ENCODE measurements at places on chromosomes 1 and 21. TPM values are rescaled to one million over a fixed set of nuclear protein-coding genes. Genes with fewer than 3 reads are reported as not detected.
A peak's percentile ranks its signal among the peaks of the same experiment; 100 is the strongest.

GRCh38 chr21:38958940-38959691, 153.4 kb downstream of the ETS2 start:
- no peaks in the 10 kb centered on the region for H3K36me3 ChIP-seq
- H3K4me1 ChIP-seq, result peaks cover 38% of the 10 kb centered on the region
- H3K27ac ChIP-seq, result no peak overlapping the region
- no peak for DNase-seq
- no peaks in the 10 kb centered on the region for H3K27me3 ChIP-seq

DNA sequence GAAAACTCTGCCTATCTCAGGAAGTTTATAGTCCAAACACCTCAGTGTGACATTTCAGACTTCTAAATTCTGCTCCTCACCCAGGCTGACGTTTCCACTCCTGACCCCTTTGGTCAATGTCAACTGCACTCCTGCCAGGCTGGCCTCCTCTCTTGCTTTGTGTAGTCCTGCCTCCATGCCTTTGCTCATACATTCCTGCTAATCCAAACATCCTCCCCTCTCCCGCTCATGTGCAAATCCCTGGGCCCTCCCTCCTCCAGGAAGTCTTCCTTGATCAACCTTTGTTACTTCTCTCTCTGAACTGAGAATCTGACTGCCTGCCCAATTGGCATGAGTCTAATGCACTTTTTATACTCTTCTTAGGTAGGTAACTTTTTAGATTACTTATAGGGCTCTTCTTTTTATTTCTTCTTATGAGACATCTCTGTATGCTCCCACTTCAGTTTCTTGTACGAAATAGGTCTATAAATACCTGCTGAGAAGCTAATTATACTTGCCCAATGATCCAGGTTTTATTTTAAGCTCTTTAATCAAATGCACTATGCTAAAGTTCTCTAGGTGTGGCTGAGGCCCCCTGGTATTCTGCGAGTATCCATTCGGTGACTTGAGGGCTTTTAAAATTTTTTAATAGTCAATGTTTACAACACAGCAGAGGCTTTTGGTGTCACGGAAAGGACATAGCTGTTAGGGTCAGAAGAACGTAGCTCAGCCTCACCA, 128.1 kb downstream of the PLXNA2 start:
- no peak for DNase-seq
- no peaks in the 10 kb centered on the region for H3K27me3 ChIP-seq
- H3K36me3 ChIP-seq, result no peaks in the 10 kb centered on the region
- H3K27ac ChIP-seq, result no peak overlapping the region
- peaks cover 9% of the 10 kb centered on the region for H3K4me1 ChIP-seq
- no peak overlapping the region for H3K4me3 ChIP-seq

GRCh38 chr1:172359491-172359999, 60.9 kb upstream of the C1orf105 start:
- no peak overlapping the region for H3K27ac ChIP-seq
- DNase-seq, result no peak
- no peak overlapping the region for H3K4me3 ChIP-seq
- peaks cover 12% of the 10 kb centered on the region for H3K4me1 ChIP-seq
- H3K27me3 ChIP-seq, result no peaks in the 10 kb centered on the region
- no peaks in the 10 kb centered on the region for H3K36me3 ChIP-seq

DNA sequence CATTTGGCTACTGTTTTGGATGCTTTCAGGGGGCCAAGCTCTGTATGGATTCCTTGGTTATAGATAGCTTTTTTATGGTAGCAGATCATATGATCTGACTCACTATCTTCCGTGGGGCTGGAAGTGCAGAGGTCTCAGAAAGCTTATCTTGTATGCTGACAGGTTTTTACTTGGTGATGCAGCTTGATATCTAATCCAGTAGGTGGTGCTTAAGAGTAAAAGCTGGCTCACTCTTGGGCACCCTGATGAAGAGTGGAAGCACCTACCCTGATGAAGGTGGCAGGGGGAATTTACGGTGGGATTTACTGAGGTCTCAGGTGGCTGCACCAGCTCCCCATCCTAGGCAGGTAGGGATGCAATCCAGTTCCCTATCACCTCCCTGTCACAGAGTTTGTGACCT, 151.2 kb downstream of the PTBP2 start:
- no peak for DNase-seq
- no peak overlapping the region for H3K27ac ChIP-seq

DNA sequence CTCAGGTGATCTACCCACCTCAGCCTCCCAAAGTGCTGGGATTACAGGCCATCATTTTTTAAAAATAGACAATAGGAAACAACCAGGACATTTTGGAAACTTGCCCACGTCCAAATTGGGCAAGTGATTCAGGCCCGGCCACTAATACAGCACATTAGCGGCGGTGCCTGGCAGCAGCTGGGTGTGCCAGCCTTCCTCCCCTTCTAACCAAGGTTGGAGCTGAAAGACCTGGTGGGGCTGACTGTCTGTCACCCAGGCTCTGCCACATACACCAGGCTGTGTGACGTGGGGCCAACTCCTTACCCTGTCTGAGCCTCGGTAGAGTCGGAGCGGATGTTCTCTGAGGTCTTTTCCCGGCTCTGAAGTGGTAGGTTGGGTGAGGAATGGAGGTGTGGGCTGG, 29.6 kb upstream of the TMEM51 start:
- no peaks in the 10 kb centered on the region for H3K27me3 ChIP-seq
- H3K36me3 ChIP-seq, result no peaks in the 10 kb centered on the region
- no peak overlapping the region for H3K27ac ChIP-seq
- no peak for DNase-seq
- no peak overlapping the region for H3K4me3 ChIP-seq
- no peaks in the 10 kb centered on the region for H3K4me1 ChIP-seq

- no peaks in the 10 kb centered on the region for H3K36me3 ChIP-seq
- no peak overlapping the region for H3K27ac ChIP-seq
- no peaks in the 10 kb centered on the region for H3K27me3 ChIP-seq
- no peak overlapping the region for H3K4me3 ChIP-seq
- no peak for DNase-seq
- no peaks in the 10 kb centered on the region for H3K4me1 ChIP-seq
These were observed 308.6 kb upstream of the ZP4 start for GRCh38 chr1:238199325-238199724.

DNA sequence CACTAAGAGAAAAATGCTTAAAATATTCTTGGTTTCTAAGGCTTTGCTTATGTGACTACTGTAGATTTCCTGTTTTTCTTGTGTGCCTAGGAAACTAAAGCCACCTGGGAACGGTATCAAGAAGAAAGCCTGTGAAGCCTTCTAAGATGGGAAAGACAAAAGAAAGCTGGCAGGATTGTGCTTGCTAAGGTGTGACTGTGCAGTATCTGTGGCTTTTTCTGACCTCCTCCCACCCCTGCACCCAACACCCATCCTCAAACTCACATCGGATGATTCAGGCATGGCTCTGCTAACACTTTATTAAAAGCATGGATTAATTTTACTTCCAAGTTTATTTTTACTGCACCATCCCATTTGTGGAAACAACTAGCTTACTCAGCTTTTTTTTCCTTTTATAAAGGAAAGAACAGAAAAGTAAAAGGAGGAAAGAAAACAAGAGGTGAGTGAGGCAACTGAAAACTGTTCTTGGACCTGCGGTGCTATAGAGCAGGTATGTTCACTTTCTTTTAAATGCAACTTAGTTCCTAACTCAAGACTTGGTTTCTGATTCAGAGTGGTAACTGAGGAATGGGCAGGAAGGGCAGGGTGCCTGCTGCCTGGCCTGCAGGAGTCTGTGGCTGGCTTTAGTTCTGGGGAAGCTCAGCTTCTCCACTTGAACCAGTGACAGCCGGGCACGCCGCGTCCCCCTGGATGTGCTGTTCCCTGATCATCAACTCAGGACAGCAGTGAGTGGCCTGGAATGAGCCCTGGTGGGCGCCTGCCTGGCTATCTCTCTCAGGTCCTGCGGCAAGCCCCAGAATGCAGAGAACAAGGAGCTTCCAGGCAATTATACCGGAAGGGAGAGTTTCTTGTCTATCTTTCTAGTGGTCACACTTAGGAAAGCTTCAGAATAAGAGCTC, at the start of gene GBP6:
Gene GBP6, plus strand, starts transcription at position 422 of the 899 bp plus-strand sequence. CDS start 4,493 bp downstream, outside the sequence.
- no peaks in the 10 kb centered on the region for H3K36me3 ChIP-seq
- H3K4me1 ChIP-seq, result no peaks in the 10 kb centered on the region
- H3K27me3 ChIP-seq, result no peaks in the 10 kb centered on the region
- H3K27ac ChIP-seq, result peak within 1 kb of the TSS; percentile 58
- no peak within 1 kb of the TSS for H3K4me3 ChIP-seq
- DNase-seq, result no peak

DNA sequence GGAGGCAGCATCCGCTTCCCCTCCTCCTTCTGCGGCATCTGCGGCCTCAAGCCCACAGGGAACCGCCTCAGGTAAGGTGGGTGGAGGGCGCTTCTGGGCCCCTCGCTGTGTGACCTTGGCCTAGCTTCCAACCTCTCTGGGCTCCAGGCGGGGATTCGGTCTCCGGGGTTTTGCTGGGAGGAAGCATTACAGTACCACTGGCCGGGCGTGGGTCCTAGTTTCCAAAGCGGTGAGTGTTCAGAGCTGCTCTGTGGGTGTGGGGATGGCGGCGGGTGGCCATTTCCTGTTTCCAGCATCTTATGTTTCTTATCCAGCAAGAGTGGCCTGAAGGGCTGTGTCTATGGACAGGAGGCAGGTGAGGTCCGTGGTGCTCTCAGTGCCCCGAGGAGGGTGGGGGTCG, 11.6 kb downstream of the FAAH start:
- H3K4me1 ChIP-seq, result no peaks in the 10 kb centered on the region
- no peak for DNase-seq
- H3K27me3 ChIP-seq, result no peaks in the 10 kb centered on the region
- H3K27ac ChIP-seq, result no peak overlapping the region
- H3K4me3 ChIP-seq, result no peak overlapping the region

DNA sequence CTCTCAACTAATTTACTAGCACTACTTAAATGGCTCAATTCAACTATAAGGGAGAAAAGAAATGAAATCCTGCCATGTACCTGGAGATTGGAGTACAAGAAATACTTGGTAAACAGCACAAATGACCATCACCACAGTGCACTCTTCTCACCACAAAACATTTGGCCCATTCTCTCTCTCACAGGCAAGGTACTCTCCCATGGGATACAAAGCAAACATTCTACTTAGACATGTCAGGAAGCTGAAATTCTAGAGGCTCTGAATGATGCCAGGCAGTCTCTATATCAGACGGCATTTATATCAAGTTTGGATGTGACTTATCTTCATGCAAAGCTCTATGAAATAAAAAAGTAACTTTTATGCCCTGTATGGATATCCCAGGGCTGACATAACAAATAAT, 72.5 kb downstream of the DPT start:
- no peak overlapping the region for H3K27ac ChIP-seq
- H3K27me3 ChIP-seq, result no peaks in the 10 kb centered on the region
- H3K4me3 ChIP-seq, result no peak overlapping the region

- H3K27ac ChIP-seq, result no peak overlapping the region
- H3K4me3 ChIP-seq, result no peak overlapping the region
- no peaks in the 10 kb centered on the region for H3K36me3 ChIP-seq
- H3K4me1 ChIP-seq, result no peaks in the 10 kb centered on the region
- no peak for DNase-seq
These were observed 69.9 kb downstream of the ZC3H11B start for GRCh38 chr1:219542828-219543518.

DNA sequence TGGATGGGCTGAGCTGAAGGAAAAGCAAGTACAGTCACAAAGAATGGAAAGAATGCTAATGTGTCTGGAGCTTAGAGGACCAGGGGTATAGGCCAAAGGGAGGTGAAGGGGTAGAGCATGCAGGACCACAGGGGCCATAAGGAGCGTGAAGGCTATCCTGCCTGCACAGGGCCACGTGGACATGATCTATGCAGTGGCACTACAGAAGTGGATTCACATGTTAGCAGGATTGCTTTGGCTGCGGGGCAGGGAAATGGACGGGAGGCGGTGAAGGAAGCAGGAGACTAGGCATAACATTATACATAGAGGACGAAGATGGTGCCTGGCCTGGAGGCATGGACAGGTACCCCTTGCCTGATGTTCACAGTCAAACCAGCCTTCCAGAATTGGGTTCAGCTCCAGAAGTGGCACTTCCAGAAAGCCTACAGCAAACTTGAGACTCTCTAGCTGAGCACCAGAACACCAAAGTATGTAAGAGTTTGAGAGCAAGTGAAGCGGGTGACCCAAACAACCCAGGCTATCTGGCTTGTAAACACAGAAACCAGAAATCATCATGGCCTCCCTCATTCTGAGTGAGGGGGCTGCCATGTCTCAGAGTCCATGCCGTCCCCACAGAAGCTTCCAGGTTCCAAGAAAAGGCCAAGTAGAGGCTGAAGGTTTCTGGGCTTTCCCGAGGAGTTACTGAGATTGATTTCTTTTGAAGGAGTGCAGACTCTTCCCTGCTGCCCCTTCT, 135.5 kb upstream of the JUN start:
- H3K4me3 ChIP-seq, result no peak overlapping the region
- no peaks in the 10 kb centered on the region for H3K27me3 ChIP-seq
- H3K27ac ChIP-seq, result no peak overlapping the region

DNA sequence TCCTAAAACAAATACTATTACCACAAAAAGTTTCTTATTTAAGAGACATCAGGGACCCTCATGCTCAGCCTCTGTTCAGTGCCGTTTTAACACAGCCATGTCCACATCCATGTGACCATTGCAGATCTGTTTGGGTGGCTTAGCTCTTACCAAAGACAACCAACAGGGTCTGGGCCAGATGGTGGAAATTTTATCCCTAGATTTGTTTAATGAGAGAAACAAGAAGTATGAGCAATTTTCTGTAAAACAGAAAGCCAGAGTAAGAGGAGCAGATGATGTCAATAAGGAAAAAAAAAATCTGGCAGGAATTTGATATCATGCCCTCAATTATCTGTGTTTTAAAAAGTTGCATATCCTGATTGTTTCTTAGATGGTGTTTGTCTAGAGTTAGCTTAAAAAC, 299.9 kb downstream of the TM2D1 start:
- H3K4me1 ChIP-seq, result no peaks in the 10 kb centered on the region
- no peak overlapping the region for H3K4me3 ChIP-seq
- no peaks in the 10 kb centered on the region for H3K27me3 ChIP-seq
- DNase-seq, result no peak
- no peaks in the 10 kb centered on the region for H3K36me3 ChIP-seq

- no peaks in the 10 kb centered on the region for H3K4me1 ChIP-seq
- H3K36me3 ChIP-seq, result no peaks in the 10 kb centered on the region
- H3K27ac ChIP-seq, result no peak overlapping the region
- no peak overlapping the region for H3K4me3 ChIP-seq
- no peaks in the 10 kb centered on the region for H3K27me3 ChIP-seq
These were observed 27.3 kb downstream of the STUM start for GRCh38 chr1:226575739-226576378.

DNA sequence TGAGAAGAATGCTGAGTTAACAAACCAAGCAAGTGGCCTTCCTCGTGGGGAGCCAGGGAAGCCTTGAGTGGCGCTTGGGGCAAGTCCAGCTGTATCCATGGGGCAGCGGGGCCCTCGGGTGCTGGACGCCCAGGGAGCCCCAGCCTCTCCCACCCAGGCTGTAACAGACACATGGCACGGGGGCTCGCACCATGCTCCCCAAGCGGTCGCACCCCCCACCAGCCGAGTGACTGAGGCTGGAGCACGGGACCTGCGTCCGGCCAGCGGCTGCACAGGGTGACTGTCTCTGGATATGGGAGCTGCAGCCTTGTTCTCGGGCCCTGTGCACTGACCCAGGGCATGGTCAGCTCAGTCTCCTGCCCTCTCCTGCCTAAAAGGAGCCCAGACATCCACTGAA, 53.9 kb upstream of the ACTRT2 start:
- no peaks in the 10 kb centered on the region for H3K4me1 ChIP-seq
- no peak overlapping the region for H3K27ac ChIP-seq
- no peaks in the 10 kb centered on the region for H3K36me3 ChIP-seq
- H3K4me3 ChIP-seq, result no peak overlapping the region

GRCh38 chr1:20262810-20263534, 27.7 kb upstream of the VWA5B1 start:
- no peak for DNase-seq
- no peaks in the 10 kb centered on the region for H3K4me1 ChIP-seq
- no peak overlapping the region for H3K27ac ChIP-seq
- no peaks in the 10 kb centered on the region for H3K27me3 ChIP-seq
- H3K36me3 ChIP-seq, result no peaks in the 10 kb centered on the region

Gene GRIK1
- 0.05 TPM for total RNA-seq

Gene CYB5RL
- total RNA-seq, result 2.6 TPM

Gene ATAD3C
- 0.24 TPM for total RNA-seq

Gene DNMT3L
- 0.42 TPM for total RNA-seq

Gene SYT2
- total RNA-seq, result 0.05 TPM

Gene OR2T33
- not detected for total RNA-seq

Gene PFKFB2
- total RNA-seq, result 6.7 TPM

Measured in thymus (tissue), 14 donors.